ENCODE measurements at places on chromosomes 2 and 18. TPM values are rescaled to one million over a fixed set of nuclear protein-coding genes. Genes with fewer than 3 reads are reported as not detected.

Gene AQP12A
- total RNA-seq, result not detected

Gene COLEC12
- not detected for total RNA-seq

Gene CROCC2
- not detected for total RNA-seq

Gene GAL3ST2
- total RNA-seq, result not detected

Gene FAP
- not detected for total RNA-seq

Gene TDRD15
- 1.1 TPM for total RNA-seq

Gene FOXD4L1
- 0.81 TPM for total RNA-seq

Gene COLEC11
- total RNA-seq, result not detected

Gene NYAP2
- 0.15 TPM for total RNA-seq

Gene ZNF804A
- total RNA-seq, result 2.4 TPM

Gene TFPI
- total RNA-seq, result not detected

DNA sequence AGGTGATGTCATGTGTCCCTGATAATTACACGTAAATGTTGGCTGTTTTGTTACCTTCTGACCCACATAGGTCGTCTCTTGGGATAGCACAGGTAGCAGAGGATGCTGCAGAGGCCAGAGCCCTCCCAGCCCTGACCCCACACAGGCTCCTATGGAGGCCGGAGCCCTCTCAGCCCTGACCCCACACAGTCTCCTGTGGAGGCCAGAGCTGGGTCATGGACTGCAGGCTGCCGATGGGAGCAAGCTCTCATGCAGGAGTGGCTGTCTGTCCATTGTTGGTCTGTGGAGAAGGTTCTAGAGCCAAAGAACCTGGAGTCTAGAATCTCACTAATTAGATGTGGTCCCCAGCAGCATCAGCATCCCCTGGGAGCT lies 155.5 kb downstream of the LDLRAD4 start:
- H3K4me3 ChIP-seq, result no peak overlapping the region
- H3K36me3 ChIP-seq, result no peaks in the 10 kb centered on the region
- H3K27ac ChIP-seq, result no peak overlapping the region
- no peaks in the 10 kb centered on the region for H3K27me3 ChIP-seq

GRCh38 chr18:78972930-78973331 lies 6.7 kb upstream of the SALL3 start:
- DNase-seq, result no peak
- H3K4me3 ChIP-seq, result no peak overlapping the region
- peaks cover 57% of the 10 kb centered on the region for H3K27me3 ChIP-seq
- peaks cover 4% of the 10 kb centered on the region for H3K4me1 ChIP-seq
- no peak overlapping the region for H3K27ac ChIP-seq

- H3K4me3 ChIP-seq, result no peak overlapping the region
- peaks cover 57% of the 10 kb centered on the region for H3K27me3 ChIP-seq
- peak; percentile 67 for DNase-seq
- H3K36me3 ChIP-seq, result no peaks in the 10 kb centered on the region
- H3K27ac ChIP-seq, result peak overlapping the region; percentile 49
Observed at GRCh38 chr2:234292205-234292961, 204.5 kb downstream of the ARL4C start.

DNA sequence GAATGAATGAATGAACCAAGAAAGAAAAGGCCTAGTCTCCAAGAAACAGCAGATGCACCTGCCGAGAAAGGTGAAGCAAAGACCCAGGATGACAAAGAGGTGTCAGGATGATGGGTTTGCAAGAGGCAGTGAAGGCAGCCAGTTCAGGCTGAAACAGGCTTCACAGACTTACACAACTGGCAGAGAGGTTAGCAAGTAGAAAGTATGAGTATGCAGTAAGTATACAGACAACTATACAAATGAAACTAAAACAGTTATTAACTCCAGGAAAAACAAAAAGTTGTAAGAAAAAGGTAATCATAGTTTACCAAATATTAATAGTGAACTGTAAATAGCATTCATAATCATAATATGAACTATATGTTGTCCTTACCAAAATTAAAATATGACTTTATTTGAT lies 19.8 kb upstream of the RNU4ATAC start:
- no peaks in the 10 kb centered on the region for H3K27me3 ChIP-seq
- H3K27ac ChIP-seq, result no peak overlapping the region
- H3K4me3 ChIP-seq, result no peak overlapping the region

GRCh38 chr18:2856547-2857170 lies 9.9 kb downstream of the EMILIN2 start:
- H3K4me3 ChIP-seq, result no peak overlapping the region
- no peaks in the 10 kb centered on the region for H3K27me3 ChIP-seq
- no peaks in the 10 kb centered on the region for H3K36me3 ChIP-seq

DNA sequence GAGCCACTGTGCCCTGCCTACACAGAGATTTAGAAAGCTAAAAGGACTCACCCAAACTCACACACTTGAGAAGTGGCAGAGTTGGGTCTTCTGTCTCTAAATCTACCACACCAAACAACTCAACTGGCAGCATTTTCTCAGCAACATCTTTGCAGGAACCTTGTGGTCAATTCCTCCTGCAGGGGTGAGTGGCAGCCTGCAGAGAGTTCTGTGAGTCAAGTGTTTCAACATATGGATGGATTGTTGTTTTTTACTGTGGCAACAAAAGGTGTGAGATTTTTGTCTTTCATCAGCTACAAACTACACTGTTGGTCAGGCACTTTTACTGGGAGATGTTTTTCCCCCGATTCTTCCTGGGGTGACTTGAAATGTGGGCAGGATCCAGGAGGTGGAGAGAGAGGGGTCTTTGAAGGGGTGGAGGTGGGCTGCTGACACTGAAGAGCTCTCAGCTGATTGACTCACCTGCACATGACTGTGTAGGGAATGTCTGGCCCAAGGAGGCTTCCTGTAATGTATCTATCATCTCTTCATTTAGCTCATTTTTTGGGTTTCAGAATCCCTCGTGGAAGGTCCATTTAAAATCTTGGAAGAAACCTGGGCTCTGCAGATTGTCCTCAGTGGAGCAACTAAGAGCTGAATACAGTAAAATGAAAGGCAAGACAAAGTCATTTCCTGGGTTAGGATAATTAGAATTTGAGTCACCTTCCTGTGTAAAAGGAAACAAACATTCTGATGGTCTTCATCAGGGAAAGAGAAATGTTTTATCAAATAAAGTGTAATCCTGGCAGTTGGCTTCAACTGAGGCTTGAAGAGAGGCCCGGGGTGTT lies 98.6 kb downstream of the MSH2 start:
- H3K4me1 ChIP-seq, result peaks cover 23% of the 10 kb centered on the region
- H3K36me3 ChIP-seq, result no peaks in the 10 kb centered on the region
- H3K27me3 ChIP-seq, result no peaks in the 10 kb centered on the region
- H3K27ac ChIP-seq, result no peak overlapping the region

- no peak for DNase-seq
- H3K27me3 ChIP-seq, result no peaks in the 10 kb centered on the region
- H3K27ac ChIP-seq, result no peak overlapping the region
Observed at GRCh38 chr2:167279810-167280209, 391.5 kb downstream of the XIRP2 start.

DNA sequence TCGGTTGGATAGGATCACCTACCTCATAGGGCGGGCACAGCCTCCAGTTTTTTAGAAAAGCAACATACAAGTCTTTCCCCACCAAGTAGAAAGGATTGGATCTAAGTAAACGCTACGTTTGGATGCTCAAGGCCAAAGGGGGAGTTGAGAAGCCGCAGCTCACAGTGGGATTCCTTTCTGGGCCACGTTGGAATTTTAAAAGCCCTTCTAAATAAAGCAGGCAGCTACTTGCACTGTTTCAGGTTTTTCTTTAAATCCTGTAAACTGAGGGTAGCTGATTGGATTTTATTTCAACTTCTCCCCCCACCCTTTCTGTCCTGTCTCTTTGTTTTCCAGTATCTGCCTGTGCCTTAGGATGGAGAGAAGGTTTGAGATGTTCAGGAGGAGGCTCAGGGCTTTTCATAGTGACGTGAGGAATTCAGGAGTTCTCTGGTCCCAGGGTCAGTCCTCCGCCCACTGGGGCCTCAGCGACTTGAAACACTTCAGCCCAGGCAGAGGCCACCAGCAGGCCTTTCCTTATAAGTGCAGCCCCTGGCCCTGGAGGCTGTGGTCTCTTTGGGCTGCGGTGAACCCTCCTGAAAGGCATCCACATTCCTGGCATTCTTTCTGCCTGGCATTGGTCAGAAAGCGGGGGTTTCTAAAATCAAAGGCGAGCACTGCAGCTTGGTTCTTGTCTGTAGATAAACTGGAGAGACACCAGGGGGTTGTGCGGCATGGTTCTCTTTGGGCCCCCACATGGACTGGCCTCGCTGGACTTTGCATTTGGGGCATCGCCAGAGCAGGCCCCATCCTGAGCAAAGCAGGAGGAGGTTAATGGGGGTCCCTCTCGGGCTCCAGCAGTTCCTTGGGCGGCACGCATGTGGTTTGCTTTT lies 44.5 kb downstream of the SH3BP4 start:
- H3K36me3 ChIP-seq, result no peaks in the 10 kb centered on the region
- DNase-seq, result no peak
- H3K27me3 ChIP-seq, result no peaks in the 10 kb centered on the region
- no peak overlapping the region for H3K27ac ChIP-seq

- no peaks in the 10 kb centered on the region for H3K36me3 ChIP-seq
- H3K27me3 ChIP-seq, result no peaks in the 10 kb centered on the region
- peaks cover 30% of the 10 kb centered on the region for H3K4me1 ChIP-seq
- DNase-seq, result no peak
- H3K27ac ChIP-seq, result no peak overlapping the region
- H3K4me3 ChIP-seq, result no peak overlapping the region
Observed at GRCh38 chr18:56233595-56233994, 404.8 kb downstream of the TXNL1 start.

GRCh38 chr18:28382215-28382879 lies 205.4 kb upstream of the CDH2 start:
- H3K4me3 ChIP-seq, result no peak overlapping the region
- no peaks in the 10 kb centered on the region for H3K36me3 ChIP-seq
- no peak for DNase-seq
- H3K4me1 ChIP-seq, result no peaks in the 10 kb centered on the region
- no peak overlapping the region for H3K27ac ChIP-seq

GRCh38 chr2:94994914-94995552 lies 30.5 kb upstream of the MAL start:
- no peak for DNase-seq
- no peaks in the 10 kb centered on the region for H3K27me3 ChIP-seq
- H3K27ac ChIP-seq, result no peak overlapping the region
- H3K4me1 ChIP-seq, result no peaks in the 10 kb centered on the region
- H3K36me3 ChIP-seq, result no peaks in the 10 kb centered on the region
- no peak overlapping the region for H3K4me3 ChIP-seq

- H3K36me3 ChIP-seq, result peaks cover 55% of the 10 kb centered on the region
- no peak overlapping the region for H3K27ac ChIP-seq
Observed at GRCh38 chr2:86492048-86492453, 50.9 kb downstream of the KDM3A start.

DNA sequence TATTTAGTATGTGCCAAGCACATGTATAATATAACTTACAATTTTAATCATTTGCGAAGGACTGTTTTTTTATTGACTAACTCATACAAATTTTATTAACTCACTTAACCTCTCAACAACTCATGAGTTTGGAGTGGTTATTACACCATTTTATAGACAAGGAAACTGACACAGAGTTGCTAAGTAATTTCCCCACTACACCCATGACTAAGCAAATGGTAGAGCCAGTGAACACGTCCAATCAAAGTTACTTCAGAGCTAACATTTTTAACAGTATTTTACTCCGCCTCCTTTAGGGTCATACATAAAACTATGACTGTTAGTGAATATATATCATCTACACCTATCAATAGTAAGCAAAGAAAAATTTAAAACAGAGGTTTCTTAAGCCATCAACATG lies 556.7 kb upstream of the FSIP2 start:
- H3K27me3 ChIP-seq, result no peaks in the 10 kb centered on the region
- DNase-seq, result no peak
- H3K4me3 ChIP-seq, result no peak overlapping the region

DNA sequence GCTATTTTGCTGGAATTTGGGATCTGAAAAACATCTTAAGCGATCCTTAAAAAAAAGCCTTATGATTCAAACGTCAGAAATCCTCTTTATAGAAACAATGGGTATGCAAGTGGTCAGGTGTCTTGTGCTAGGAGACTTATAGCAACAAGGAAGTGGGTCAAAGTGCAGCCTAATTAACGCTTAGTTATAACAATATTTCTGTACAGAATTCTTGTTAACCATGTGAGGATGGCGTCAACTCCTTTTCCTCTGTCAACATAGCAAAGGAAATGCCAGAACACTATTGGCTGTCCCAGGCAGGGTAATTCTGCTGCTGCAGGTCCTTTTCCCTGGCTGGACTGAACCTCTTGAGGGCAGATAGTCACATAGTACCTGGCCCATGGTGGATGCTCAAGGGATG lies 189.4 kb downstream of the MSH2 start:
- H3K27ac ChIP-seq, result no peak overlapping the region
- H3K27me3 ChIP-seq, result no peaks in the 10 kb centered on the region
- no peaks in the 10 kb centered on the region for H3K36me3 ChIP-seq
- no peak overlapping the region for H3K4me3 ChIP-seq

- H3K4me3 ChIP-seq, result no peak overlapping the region
- H3K27me3 ChIP-seq, result no peaks in the 10 kb centered on the region
- no peak for DNase-seq
- no peaks in the 10 kb centered on the region for H3K4me1 ChIP-seq
- H3K36me3 ChIP-seq, result peaks cover 16% of the 10 kb centered on the region
Observed at GRCh38 chr2:39068299-39069135, 52.3 kb downstream of the SOS1 start.

DNA sequence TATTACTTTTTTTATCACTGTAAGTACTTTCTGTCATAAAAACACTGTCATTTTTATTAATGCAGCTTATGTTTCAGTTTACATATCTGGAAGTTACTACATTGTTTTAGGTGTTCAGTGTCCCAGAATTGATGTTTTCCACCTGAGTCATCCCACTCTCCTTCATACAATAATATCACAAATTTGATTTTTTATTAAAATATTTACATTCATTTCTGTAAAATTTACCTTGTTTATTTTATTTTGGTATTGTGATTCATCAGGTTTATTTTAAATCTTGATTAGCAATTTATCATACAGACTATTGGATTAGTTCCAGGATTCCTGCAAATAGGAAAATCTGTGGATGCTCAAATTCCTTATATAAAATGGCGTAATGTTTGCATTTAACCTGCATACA lies 1662.9 kb downstream of the SUCLG1 start:
- no peaks in the 10 kb centered on the region for H3K4me1 ChIP-seq
- H3K4me3 ChIP-seq, result no peak overlapping the region
- DNase-seq, result no peak
- no peaks in the 10 kb centered on the region for H3K27me3 ChIP-seq
- H3K27ac ChIP-seq, result no peak overlapping the region
- no peaks in the 10 kb centered on the region for H3K36me3 ChIP-seq

- H3K27me3 ChIP-seq, result no peaks in the 10 kb centered on the region
- H3K27ac ChIP-seq, result no peak overlapping the region
- H3K4me3 ChIP-seq, result no peak overlapping the region
- DNase-seq, result no peak
- no peaks in the 10 kb centered on the region for H3K36me3 ChIP-seq
- no peaks in the 10 kb centered on the region for H3K4me1 ChIP-seq
Observed at GRCh38 chr18:8507361-8507760, 101.9 kb upstream of the RAB12 start.

- H3K4me3 ChIP-seq, result no peak overlapping the region
- no peaks in the 10 kb centered on the region for H3K4me1 ChIP-seq
- DNase-seq, result no peak
- H3K27ac ChIP-seq, result no peak overlapping the region
- no peaks in the 10 kb centered on the region for H3K36me3 ChIP-seq
Observed at GRCh38 chr2:125397535-125398251, 1258.3 kb upstream of the GYPC start.
